Activated naive CD4-positive, alpha-beta T cell (primary cell): ENCODE measurements at places on chromosomes 5 and 9.

- DNase-seq, result no peak
These were observed 553.5 kb upstream of the MEF2C start for GRCh38 chr5:89436464-89436863.

DNA sequence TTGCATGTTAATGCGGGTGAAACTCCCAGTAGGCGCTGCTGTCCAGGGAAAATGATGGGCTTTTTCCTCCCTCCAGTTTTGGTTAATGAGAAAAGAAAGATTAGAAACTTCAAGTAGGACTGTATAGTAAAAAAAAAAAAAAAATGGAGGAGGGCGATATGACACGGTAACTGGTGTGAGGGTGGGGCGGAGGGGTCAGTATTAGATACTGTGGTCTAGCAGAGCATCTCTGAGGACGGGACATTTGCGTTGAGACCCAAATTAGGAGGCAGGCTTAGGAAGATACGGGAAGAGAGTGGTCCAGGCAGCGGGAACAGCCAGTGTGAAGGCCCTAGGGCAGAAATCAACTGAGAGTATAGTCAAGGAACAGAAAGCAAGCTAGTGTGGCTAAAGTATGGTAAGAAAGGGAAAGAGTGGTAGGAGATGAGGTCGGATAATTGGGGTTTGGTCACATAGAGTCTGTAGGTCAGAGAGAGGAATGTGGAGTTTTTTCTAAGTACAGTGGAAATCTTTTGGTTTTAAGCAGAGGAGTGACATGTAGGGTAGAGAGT lies 707 bp downstream of the RMND5B start:
- DNase-seq, result no peak

- no peak for DNase-seq
These were observed 262.9 kb upstream of the DMAC1 start for GRCh38 chr9:8062459-8062858.

DNA sequence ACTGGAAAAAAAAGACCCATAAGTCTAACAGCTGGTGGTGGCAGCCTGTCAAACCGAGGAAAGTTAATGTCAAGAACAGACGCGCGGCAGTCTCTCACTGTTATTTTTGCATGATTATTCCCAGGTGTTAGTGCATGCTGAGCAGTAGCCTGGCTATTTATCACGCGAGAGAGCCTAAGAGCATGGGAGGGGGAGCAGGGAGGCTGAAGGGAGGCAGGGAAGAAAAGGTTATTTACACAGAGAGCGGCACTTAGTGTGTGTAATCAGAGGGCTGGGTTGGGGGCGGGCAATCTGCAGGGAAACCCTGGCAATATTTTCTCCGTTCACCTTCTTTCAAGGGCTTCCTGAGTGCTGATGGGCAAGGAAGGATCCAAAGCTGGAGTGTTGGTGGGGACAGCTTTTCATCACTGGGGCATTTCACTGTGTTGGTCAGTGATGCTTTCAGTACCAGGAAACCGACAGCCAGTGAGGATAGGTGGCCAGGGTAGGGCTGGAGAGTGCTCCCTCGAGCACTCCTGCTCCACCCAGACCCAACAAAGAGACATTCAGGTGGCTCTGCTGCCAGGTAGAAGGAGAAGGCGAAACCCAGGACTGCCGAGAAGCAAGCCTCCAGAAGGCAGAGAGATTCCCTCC lies 39.6 kb downstream of the ZNF608 start:
- no peak for DNase-seq

- no peak for DNase-seq
These were observed 11.0 kb downstream of the RNF145 start for GRCh38 chr5:159198063-159199036.

DNA sequence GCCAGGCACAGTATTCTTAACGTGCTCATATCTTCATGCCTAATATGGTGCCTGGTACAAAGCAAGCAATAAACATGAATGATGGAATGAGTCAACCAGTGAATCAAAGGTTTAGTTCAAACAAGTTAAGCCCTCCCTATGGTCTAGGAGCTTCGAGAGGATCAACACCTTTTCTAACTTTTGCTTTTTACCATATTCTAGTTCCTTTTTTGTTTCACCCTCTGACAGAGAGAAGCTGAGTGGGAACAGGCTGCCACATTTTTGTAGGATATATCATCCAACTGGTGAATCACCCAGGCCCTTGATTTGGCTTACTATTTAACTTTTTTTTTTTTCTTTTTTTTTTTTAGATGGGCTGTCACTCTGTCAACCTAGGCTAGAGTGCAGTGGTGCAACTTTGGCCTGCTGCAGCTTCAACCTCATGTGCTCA lies 39.3 kb upstream of the TNC start:
- no peak for DNase-seq

DNA sequence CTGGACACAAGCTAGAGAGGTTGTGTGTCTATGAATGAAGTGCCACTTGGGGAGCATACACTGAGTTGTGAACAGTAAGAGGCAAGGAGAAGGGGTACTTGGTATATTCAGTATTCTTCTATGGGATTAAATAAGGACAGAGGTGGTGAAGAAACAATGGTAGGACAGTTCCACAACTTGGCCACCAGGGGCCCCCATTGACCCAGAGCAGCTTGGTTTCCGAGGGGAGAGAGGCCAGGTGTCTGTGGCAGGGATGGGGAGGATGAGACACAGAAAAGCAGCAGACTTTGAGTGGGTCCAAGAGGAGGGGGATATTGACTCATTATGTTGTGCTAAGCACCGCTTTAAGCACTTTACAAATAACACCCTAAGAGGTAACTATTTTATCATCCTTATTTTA lies 220.6 kb downstream of the MELK start:
- no peak for DNase-seq

DNA sequence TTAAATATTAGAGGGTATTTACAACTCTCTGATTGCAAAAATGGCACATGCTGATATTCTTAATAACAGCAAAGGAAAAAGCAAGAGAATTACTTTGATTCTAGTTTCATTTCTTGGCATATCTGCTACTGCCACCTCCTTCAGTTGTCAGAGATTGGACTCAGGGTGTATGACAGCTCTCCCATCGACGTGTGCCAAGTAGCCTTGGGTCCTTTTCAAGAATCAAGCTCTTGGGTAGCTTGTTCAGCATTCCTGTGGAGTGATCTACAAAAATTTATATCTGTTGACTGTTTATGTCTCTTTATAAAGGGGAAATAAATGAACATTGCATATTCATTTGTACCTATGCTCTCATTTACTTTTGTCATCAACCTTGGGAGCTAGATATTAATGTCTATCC lies 315.6 kb downstream of the PRR16 start:
- DNase-seq, result no peak

- DNase-seq, result no peak
These were observed 21.3 kb downstream of the NREP start for GRCh38 chr5:111735583-111736270.

DNA sequence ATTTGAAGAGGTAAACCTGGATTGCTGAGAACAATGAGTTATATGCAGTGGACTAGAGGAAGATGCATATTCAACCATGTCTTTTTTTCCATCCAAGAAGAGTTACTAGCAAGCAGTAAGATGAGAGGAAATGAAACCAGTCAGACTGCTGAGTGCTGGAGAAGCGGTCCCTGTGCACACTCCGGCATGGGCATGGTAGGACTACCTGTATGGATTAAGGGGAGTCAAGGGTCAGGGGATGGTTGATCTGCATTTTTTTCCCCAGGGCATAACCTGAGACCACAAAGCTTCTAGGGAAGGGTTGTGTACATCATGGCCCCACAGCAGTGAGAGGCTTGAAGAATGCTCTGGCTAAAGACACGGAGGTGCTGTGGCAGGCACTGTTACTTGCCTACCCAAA lies 76.6 kb upstream of the ZNF169 start:
- DNase-seq, result no peak

DNA sequence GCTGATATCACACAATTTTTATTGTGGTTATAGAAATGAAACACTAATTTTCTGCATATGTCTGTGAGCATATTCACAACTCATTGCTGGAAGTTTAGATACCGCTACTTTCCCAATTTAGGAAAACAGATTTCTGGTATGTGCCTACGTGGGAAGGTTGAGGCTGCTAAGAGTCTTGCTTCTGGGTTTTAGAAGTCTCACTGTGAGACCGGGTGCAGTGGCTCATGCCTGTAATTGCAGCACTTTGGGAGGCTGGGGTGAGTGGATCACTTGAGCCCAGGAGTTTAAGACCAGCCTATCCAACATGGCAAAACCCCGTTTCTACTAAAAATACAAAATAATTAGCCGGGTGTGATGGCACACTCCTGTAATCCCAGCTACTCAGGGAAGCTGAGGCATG lies 39.6 kb downstream of the UBAP1 start:
- DNase-seq, result no peak

DNA sequence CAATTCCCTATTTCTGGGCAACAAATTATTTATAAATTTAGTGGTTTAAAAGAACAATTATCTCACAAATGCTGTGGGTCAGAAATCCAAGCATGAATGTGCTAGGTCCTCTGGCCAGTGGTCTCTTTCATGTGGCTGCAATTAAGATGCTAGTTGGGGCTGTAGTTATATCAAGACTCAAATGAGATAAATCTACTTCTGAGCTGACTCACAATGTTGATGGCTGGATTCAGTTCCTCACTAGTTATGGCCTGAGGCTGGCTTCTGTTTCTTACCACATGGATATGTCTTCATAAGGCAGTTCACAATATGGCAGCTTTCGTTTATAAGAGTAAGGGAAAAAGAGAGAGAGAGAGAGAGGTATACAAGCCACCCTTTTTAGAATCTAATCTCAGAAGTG lies 717.0 kb downstream of the PRELID2 start:
- DNase-seq, result no peak
